ENCODE measurements at places on chromosomes 6 and 20. TPM values are rescaled to one million over a fixed set of nuclear protein-coding genes. Genes with fewer than 3 reads are reported as not detected.
A peak's percentile ranks its signal among the peaks of the same experiment; 100 is the strongest.

The FOXO3 gene
- total RNA-seq, result 57.9 TPM

The CALHM4 gene
- total RNA-seq, result not detected

The MYLIP gene
- total RNA-seq, result 23.9 TPM

DNA sequence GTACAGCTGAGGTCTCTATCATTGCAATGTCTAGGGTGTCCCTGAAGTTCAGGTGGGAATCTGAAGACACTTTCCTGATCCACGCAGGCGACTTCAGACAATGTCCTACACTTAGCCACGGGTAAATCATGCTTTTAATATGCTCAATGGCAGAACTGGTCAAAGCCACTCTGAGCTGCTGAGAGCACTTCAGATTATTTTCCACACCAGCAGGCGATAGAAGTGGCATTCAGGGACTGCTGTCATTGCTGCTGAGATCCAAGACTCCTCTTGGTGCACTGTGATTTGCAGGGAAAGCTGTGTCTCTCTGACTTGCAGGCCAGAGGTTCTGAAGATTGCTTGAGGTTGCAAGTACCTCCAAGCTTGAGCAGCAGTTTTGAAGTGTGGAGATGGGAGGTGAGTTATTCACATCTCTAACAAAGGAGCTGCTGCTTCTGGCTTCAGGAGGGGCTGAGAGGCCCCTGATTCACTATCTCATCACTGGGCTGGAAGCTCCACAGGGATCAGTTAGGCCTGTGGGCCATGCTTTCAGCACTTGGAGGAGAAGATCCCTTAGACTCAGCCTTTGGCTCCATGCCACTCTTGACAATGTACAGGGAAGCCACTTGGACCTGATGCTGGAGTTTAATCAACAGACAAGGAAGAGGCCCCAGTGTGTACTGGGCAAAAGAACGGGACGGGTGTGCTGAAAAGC, 2.9 kb upstream of the SSTR4 start:
- H3K36me3 ChIP-seq, result no peaks in the 10 kb centered on the region
- H3K27me3 ChIP-seq, result peaks cover 86% of the 10 kb centered on the region
- peaks cover 11% of the 10 kb centered on the region for H3K4me1 ChIP-seq
- DNase-seq, result no peak

- no peak for DNase-seq
- H3K36me3 ChIP-seq, result peaks cover 21% of the 10 kb centered on the region
- no peaks in the 10 kb centered on the region for H3K4me1 ChIP-seq
- no peaks in the 10 kb centered on the region for H3K27me3 ChIP-seq
- no peak overlapping the region for H3K27ac ChIP-seq
- H3K4me3 ChIP-seq, result no peak overlapping the region
Measured at GRCh38 chr6:144536079-144536478, 250.9 kb downstream of the UTRN start.

GRCh38 chr6:37691904-37692806, 5.5 kb downstream of the MDGA1 start:
- peak; percentile 64 for DNase-seq
- no peak overlapping the region for H3K27ac ChIP-seq
- peaks cover 13% of the 10 kb centered on the region for H3K4me1 ChIP-seq
- H3K27me3 ChIP-seq, result peaks cover 50% of the 10 kb centered on the region
- no peak overlapping the region for H3K4me3 ChIP-seq

DNA sequence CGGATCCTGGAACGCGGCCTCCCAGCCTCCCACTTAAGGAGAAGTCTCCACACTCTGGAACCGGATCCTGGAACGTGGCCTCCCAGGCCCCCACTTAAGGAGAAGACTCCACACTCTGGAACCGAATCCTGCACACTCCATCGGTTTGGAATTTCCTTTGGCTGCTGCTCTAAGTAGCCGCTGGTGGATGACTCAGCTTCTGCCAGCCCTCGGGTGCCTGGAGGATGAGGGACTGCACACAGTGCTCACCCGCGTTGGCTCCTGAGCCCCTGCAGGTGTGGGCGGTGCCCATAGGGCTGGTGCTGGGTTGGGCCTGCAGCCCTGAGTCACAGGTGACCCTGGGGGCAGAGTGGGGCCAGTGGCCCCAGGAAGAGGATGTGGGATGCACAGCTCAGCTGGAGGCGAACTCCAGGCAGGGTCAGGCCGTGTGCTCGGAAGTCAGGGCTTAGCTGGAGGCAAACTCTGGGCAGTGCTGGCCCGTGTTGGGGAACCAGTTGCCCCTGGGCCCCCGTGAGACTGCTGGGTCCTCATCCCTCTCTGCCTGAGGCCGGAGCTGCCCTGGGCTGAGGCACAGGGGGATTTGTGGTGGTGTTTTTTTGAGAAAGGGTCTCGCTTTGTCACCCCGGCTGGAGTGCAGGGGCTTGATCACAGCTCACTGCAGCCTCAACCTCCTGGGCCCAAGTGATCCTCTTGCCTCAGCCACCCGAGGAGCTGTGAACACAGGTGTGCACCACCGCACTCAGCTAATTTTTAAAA, 13.9 kb upstream of the TNFRSF6B start:
- H3K27me3 ChIP-seq, result no peaks in the 10 kb centered on the region
- no peak overlapping the region for H3K4me3 ChIP-seq
- DNase-seq, result no peak
- H3K36me3 ChIP-seq, result no peaks in the 10 kb centered on the region
- no peaks in the 10 kb centered on the region for H3K4me1 ChIP-seq
